ENCODE measurements at places on chromosomes 12 and 14.
A peak's percentile ranks its signal among the peaks of the same experiment; 100 is the strongest.

GRCh38 chr12:13193505-13194231 is 2.9 kb upstream of the EMP1 start:
- no peak for DNase-seq

DNA sequence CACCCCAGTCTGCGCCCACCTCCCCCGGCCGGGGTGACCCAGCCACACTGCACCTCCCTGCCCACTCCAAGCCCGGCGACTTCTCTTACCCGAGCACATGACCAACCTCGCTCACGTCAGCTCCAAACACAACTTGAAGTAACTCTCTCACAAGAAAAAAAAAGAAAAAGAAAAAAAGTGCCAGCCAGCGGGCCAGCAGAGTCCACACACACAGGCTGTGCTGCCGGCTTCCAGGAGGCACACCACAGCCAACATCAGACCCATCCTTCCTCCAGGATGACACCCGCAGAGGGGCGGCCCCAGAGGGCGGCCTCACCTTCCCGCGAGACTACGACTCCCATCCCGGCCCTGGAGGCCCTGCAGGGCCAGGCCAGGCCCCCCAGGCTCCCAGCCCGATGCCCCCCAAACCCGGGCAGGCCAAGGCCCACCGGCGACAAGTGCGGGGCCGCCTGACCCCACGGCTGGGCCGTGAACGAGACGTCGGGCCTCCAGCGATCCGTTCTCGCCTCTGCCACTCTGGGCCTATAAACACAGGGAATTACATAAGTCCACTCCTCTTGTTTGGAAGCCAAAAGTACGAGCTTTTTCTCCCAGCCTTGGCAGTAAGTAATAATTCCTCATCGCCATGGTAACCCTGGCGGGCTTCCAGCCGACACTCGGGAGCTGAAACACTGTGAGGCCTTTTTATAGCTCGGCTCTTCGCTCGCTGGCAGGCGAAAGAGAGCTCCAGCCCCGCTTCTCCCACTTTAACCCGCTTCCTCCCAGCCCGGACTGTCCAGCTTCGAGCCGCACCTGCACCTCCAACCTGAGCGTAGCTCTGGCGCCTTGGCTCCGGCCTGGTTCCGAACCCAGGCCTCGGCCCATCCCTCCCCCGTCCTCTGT is 49.1 kb downstream of the NCOR2 start:
- DNase-seq, result no peak

DNA sequence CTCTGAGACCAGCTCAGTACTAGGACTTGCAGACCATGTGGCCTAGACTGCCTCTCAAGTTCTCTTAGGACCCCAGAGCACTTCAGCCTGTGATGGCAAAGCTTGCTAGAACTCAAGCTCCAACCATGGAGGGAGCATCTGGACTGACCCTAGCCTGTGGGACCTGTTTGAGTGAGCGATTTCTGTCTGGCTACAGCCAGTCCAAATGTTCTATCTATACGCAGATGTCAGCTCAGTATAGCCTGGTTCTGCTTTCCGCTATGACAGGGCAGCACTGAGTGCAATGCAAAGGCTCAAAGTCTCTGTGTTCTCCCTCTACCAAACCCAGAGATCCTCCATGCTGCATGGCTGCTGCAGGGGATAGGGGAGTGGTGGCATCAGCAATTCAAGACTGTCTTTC is 20.7 kb upstream of the PPM1H start:
- no peak for DNase-seq

DNA sequence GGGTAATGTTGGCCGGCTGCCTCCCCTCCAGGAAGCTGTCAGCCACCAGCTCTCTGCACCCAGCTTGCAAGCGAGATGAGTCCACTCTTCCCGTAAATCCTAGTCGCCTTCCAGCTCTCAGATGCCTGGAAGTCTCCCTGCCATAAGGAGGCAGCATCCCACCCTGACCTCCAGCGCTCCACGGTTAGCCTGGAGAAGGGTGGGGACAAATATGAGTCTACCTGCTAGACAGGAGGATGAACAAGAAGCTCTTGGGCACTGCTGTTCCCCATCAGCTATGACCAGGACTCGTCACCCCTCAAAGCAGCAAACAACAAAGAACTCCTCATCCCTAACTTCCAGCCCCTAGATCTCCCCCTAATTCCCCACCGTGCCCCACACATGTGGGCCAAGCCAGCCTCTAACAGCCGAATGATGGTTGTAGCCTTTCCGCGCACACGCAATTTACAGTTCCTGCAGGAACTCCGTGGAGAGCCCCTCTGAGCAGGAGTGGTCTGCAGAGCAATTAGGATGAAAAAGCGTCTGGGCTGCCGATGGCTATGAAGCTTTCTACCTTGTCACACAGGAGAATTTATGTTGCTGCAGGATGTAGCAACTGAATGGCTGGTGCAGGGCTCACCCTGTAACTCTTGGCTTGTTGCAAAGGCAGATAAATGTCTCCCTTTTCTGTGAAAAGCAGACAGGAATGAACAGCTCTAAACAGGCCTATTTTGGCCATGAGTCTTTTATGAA is 181.4 kb downstream of the GLT1D1 start:
- no peak for DNase-seq

DNA sequence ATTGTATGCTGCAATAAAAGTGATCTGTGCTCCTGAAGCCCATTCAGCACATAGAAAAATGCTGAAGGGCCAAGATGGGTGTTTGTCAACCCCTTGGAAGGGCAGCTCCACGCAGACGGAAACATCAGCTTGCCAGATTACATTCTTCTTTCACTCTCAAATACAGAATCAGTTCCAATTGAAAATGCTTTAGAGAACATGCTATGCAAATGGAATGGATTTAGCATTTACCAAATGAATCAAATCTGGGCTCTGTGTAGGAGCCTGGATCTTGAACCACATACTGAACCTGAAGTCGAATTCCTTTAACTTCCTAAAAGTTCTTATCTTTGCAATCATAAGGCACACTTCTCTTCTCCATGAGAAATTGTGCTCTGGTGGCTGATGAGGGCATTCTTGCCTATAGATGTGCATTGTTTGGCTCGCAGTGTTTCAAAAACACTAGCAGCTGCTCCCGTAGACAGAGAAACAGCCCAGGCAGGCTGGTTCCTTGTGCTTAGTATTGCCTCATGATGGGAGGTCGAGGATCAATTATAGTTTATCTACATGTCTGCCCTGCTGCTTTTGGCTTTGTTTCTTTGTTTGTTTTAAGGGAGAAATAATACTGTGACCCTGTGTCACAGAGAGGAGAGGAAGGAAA is 489.8 kb upstream of the FLRT2 start:
- DNase-seq, result no peak

GRCh38 chr12:25357595-25357994 is 106.9 kb upstream of the KRAS start:
- DNase-seq, result no peak

- DNase-seq, result no peak
Observed at GRCh38 chr12:46244997-46245396, 23.8 kb downstream of the SLC38A1 start.

DNA sequence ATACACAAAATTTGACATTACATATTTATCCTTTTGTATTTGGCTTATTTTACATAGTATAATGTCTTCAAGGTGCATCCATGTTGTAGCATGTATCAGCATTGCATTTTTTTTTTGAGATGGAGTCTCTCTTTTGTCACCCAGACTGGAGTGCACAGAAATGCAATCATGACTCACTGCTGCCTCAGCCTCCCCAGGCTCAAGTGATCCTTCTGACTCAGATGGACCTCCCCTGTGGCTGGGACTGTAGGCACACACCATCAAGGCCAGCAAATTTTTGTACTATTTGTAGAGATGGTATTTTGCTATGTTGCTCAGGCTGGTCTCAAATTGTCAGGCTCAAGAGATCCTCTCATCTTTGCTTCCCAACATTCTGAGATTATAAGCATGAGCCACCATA is 214.4 kb upstream of the ALG10B start:
- no peak for DNase-seq

DNA sequence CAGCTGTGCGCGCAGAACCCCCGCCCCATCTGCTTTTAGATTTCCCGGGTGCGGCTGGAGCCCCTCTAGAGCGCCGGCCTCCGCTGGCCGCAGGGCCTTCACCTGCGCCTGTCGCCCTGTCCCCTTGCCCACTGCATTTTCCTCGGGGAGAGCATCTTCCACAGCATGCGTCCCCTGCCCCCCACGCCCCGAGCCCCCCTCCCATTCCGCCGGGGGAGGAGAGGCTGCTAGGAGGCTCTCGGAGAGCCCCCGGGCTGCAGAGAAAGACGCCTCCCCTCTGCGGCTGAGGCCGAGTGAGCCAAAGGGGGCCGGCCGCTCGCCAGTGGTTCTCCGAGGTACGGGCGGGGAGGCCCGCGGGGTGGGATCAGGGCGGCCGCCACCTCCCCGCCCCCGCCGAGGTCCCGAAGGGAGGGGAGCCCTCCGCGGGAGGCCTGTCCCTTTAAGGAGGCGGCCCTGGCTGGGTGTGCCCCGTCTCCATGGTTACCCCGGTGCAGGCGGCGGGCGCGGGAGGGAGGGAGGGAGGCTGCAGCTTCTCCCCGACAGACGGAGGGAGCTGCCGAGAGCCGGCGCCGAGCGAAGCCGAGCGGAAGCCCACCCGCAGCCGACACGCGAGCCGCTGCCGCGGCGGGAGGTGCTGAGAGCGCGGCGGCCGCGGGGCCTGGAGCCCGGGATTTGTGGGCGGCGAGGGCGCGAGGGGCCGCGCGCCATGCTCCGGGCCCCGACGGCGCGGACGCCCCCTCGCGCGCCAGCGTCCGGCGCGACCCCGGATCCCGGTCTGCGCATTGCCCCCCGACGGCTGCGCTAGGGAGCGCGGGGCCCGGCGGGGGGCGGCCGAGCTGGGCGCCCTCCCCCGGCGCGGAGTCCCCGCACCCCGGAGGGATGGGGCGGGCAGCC is at the start of gene KCNH3:
KCNH3 (plus strand) TSS at position 521 of the 894 bp plus-strand sequence. CDS start 387 bp downstream, outside the sequence.
- peak; percentile 87 for DNase-seq

DNA sequence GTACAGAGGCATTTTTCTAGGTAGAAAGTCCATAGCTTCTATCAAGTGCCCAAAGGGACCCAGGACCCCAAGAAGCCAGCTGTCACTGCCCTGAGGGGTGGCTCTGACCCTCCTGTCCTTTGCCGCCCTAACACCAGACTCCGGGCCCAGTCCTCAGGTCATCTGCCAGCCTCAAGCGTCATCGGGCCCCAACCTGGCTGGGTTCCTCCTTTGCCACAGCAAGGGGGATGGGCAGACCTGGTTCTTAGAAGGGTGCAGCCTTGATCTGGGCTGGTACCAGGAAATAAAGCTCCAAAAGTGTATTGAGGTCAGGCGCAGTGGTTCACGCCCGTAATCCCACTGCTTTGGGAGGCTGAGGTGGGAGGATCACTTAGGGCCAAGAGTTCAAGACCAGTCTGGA is 27.1 kb upstream of the FAM222A start:
- DNase-seq, result no peak

DNA sequence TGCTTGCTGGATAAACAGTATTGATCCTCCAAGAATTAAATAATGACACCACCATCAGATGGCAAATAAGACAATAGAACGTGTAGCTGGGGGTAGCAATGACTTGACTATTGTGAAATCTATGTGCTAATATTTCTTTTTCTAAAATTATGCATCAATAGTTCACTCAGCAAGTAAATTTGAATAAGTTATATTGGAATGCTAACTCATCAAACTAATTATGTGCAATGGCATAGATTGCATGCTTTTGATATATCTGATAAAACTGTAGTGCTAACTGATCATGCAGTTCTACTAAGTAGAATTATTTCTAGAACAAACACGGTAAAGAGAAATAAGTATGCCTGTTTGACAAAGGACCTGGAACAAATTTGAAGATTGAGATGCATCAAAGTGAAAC is 474.4 kb downstream of the NOVA1 start:
- no peak for DNase-seq

- DNase-seq, result peak; percentile 96
Observed at GRCh38 chr12:2890388-2891239, at the start of gene TULP3. Gene TULP3 (plus strand): TSS chr12:2890891. CDS start chr12:2890948, 57 bp downstream.

GRCh38 chr12:124348659-124349380 is 53.9 kb downstream of the RFLNA start:
- DNase-seq, result no peak

GRCh38 chr14:94097091-94097490 is 13.4 kb upstream of the IFI27 start:
- DNase-seq, result no peak

DNA sequence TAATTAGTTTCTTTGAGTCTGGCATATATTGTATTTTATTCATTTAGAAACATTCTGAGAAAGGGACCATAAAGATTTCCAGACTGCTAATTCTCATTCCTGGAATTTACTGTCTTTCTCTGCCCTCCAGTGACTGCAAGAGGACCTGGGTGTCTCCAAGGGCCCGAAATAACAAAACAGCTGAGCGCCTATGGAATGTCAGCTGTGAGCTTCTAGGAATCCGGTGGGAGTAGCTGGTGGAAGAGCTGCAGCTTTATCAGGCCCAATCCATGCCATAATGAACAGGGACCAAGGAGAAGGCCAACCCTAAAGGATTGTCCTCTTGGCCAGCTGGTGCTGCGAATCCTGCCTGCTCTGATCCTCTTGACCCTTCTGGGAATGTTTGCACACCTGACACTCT is 31.9 kb downstream of the RDH12 start:
- DNase-seq, result no peak

DNA sequence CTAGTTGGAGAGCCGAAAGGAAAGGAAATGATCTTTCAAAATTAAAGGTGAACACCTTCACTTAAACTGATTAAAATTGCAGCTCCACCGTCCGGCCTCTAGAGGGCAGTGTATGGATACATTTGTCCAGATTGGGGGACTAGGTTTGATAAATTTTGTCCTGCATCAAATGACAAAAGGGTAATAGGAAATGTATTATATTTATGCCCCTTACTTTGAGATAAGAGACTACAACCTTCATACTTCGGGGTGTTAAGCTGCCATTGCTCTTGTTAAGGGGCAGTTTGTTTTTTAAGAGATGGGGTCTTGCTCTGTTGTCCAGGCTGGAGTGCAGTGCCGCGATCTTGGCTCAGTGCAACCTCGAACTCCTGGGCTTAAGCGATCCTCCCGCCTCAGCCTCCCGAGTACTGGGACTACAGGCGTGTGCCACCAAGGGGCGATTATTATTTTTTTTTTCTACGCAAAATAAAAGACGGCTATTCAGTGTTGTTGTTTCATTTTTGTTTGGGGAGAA is 818 bp upstream of the SUOX start:
- peak; percentile 71 for DNase-seq

GRCh38 chr12:68641138-68641537 is 30.4 kb downstream of the RAP1B start:
- no peak for DNase-seq

- no peak for DNase-seq
Observed at GRCh38 chr14:38762426-38762825, 340.6 kb downstream of the SEC23A start.

DNA sequence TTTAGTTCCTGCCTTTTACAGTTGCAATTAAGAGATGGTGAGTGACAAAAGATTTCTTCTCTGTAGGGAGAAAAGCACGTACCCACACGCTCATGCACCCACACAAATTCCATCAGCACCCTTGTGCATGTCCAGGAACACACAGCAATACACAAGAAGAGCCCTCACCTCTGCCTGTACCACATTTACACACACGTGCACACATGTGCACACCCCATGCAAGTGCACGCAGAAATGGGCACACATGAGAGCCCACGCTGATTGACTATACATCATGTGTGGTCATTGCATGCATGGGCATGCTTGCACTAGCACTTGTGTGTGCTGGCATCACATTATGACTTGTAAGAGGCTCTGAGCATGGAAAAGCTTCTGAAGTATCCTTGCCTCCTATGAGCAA is 70.5 kb downstream of the SERPINA3 start:
- no peak for DNase-seq

- no peak for DNase-seq
Observed at GRCh38 chr14:95465936-95466335, 50.5 kb downstream of the SYNE3 start.

- peak; percentile 58 for DNase-seq
Observed at GRCh38 chr12:108850854-108851573, 6.4 kb downstream of the SSH1 start.

- DNase-seq, result no peak
Observed at GRCh38 chr12:9694241-9694640, 24.7 kb downstream of the CLEC2D start.

Measured in NB4 (cell line).